GM23338 (cell line): ENCODE measurements at places on chromosomes 1 and 21. TPM values are rescaled to one million over a fixed set of nuclear protein-coding genes. Genes with fewer than 3 reads are reported as not detected.

DNA sequence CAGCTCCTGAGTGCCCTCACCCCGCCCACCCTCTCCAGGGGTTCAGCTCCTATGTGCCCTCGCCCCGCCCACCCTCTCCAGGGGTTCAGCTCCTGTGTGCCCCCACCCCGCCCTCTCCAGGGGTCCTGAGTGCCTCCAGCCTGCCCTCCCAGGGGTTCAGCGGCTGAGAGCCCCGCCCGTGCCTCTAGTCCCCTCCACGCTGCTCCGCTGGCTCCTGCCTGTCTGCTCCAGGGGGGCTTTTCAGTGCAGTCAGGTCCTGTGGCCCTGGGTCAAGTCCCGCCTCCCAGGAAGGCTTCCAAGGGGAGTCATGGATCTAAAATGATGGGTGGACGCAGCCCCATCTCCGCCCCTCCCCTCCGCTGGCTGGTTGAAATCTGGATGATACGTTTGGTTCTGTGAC lies 33.8 kb downstream of the SLX9 start:
- DNase-seq = no peak

DNA sequence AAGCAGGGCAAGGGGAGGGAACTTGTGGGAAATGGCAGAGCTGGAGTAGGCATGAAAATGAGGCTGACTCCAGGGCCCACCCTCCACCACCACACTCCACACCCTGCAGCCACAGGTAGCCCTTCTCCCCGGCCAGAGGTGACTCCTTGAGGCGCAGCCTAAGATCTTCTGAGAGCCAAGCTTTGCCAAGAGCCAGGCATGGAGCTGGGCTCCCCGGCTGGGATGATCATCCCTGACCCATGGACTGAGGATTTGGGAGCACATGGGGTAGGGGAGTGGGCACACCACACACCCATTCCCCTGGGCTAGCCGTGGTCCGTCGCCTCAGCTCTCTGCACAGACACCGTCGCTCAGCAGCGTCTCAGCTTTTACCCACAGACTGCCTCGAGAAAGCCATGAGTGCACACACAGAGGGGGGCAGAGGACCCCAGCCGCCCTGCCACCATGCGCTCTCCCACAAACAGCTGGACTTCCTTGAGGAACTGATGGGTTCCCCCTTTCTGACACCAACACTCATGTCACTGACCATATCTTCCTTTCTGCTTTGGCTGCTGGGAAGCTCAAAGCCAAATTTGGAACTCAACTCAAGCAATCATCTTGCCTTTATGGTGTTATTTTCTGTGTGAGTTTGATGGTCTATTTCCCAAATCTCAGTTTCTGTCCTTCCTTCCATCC lies 123.6 kb upstream of the RUNX3 start:
- DNase-seq = no peak

DNA sequence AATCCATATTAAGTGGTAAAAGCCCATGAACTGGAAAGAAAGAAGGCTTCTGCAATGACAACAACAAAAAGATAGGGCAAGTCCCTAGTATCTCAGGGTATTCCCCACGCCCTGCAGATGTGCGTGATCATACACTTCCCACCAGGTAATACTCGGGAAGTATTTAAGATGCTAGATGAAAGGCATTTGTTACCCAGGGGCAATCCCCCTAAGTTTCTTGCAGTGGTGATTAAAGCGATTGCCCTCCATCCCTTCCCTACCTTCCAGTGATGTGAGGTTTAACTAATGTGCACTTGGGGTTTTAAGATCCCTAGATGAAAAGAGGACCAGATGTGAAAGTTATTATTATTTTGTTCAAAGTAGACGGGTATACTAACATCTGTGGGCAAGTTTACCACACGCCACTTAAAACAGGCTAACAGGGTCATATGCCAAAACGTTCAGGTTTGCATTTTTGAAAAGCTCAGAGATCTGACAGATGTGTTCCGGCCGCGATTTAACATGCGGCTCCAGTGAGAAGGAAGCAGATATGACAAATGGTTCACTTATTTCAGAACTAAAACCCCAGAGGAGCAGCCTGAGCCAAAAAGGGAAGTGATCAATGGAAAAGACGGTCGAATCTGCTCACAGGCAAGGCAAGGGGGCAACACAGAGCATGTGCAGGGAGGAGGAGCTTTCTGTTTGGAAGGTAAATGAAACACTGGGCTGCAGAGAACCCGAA lies 17.4 kb downstream of the TIAM1 start:
- no peak for DNase-seq

GRCh38 chr1:30058970-30059369 lies 664.4 kb downstream of the MATN1 start:
- DNase-seq = no peak

DNA sequence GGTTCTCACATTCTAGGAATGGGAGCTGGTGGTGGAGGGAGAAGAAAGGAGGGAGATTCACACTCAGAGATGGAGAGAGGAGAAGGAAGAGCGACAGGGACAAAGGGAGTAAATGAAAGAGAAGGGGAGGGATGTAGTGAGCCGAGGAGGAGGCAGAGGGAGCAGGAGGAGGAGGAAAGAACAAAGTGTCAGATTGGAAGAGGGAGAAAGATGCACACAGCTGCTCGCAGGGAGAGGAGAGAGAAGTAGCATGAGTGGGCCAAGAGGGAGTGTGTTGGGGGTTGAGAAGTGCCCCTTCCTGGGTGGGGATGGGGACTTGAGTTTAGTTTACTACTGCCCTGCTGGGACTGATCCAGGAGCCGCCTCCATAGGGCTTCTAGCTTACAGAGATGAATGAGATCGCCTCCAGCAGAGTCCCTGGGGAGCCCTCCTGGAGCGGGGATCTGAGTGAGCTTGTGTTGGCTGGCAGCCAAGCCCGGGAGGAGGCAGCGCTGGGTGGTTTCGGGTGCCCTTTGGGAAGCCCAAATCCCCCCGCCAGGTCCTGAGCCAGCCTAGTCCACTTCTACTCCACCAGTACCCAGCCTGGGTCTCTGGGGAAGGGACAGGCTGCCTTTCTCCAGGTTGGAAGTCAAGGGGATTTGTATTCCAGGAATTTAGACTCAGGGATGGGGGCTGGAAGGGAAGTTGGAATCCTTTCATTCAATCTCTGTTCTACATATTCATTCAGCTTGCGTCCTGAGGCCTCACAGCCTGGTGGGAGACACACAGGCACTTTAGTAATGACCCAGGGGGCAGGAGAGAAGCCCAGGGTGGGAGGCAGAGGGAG lies 20.9 kb downstream of the PTPRU start:
- DNase-seq = peak; percentile 56

GRCh38 chr1:3923378-3924185 lies 23.5 kb upstream of the C1orf174 start:
- no peak for DNase-seq

- no peak for DNase-seq
Observed at GRCh38 chr1:18580691-18581419, 49.8 kb upstream of the PAX7 start.

DNA sequence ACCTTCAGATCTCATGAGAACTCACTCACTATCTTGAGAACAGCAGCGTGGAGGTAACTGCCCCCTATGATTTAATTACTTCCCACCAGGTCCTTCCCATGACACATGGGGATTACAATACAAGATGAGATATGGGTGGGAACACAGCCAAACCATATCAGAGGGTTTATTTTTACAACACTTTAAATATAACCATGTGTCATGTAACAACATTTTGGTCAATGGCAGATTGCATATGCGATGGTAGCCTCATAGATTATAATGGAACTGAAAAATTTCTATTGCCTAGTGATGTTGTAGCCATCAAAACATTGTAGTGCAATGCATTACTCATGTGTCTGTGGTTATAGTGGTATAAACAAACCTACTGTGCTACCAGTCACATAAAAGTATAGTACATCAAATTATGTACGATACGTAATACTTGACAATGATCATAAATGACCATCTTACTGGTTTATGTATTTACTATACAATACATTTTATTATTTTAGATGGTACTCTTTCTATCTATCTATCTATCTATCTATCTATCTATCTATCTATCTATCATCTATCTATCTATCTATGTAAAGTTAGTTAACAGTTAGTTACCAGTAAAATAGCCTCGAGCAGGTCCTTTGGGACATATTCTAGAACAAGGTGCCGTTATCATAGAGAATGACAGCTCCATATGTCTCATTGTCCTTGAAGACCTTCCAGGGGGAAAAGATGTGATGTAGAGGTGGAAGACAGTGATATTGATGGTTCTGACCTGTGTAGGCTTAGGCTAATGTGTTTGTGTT lies 12.6 kb upstream of the S100B start:
- DNase-seq = no peak

DNA sequence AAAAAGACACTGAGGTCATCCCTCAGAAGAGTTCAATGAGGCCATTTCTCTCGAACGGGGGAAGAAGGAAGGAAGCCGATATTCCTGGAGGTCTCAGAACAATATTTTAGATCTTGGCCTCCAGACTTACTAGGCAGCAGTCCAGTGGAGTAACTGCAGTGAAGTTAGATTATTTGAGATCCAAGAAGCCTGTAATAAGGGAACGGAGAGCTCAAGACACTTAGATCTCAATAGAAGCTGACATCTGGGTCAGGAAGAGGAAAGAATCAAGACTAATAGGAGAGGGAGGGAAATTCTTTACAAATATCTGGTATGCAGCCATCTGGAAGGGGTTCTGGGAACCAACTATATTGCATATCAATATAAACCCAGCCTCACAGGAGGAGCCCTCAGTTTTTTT lies 13.6 kb upstream of the ENAH start:
- DNase-seq = no peak

DNA sequence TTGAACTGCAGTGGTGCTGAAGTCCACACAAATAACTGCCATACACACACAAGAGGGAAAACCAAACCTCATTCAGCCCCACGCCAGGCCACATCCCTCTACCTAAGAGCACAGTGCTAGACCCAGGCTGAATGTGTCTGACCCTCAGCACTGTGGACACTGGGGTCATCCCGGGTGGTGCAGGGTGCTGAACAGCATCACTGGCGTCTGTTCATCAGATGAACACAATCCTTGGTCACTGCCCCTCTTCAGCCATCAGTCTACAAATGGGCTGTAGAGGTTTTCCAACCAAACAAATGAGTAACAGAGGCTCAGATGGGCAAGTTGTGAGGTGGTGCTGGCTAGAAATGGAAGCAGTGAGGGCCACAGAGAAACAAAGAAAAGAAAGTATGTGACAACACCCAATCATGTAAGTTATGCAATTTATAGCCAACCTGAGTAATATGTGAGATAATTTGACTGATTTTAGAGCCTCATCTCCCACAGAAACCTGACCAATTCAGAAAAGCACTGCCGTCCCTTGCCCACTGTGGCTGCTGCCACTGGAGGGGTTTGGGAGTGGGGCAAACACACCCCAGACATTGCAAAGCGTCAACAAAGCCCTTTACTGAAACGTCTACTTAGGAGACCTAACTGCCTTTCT lies 27.9 kb downstream of the GNB1 start:
- no peak for DNase-seq

- DNase-seq = no peak
Observed at GRCh38 chr1:162716123-162716522, 74.4 kb upstream of the HSD17B7 start.

GRCh38 chr1:41430069-41430468 lies 54.4 kb downstream of the EDN2 start:
- DNase-seq = no peak

DNA sequence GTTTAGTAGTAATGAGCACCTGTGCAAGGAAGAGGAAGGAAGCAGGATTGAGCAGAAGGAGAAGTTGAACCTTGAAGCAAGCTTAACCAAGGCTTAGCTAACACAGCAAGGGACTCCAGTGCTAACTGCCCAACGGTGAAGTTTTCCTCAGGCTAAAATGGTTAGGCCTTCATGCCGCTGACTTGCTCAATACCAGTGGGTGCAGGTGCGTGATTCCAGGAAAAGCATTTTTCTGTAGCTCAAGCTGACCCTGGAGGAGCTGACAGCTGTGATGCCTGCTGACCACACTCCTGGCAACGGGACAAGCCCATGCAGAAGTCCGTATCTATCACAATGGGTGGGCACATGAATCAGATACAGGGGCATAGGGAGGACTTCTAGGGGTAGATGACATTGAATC lies 76.5 kb upstream of the FGGY start:
- DNase-seq = no peak

DNA sequence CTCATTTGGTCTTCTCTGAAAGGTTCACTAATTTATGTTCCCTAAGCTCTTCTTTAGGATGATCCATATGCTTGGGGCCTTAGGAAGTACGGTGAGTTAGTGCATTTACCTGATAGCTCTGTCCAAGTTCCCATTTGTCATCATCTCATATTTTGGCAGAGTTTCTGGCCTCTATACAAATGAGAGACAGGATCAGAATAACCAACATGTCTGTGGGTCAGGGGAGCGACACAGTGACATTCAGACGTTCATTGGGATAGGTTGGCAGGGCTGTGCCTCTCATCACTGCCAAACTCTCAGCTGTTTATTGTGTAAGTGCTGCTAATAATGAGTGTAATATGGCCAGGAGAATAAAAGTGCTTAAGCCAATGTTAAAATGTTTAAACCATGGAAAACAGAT lies 561.1 kb upstream of the ZRANB2 start:
- DNase-seq = no peak

GRCh38 chr21:36236052-36236730 lies 79.6 kb downstream of the DOP1B start:
- no peak for DNase-seq

- no peak for DNase-seq
Observed at GRCh38 chr1:2303016-2303775, 75.1 kb downstream of the SKI start.

GRCh38 chr1:208418667-208419066 lies 174.5 kb upstream of the PLXNA2 start:
- no peak for DNase-seq

DNA sequence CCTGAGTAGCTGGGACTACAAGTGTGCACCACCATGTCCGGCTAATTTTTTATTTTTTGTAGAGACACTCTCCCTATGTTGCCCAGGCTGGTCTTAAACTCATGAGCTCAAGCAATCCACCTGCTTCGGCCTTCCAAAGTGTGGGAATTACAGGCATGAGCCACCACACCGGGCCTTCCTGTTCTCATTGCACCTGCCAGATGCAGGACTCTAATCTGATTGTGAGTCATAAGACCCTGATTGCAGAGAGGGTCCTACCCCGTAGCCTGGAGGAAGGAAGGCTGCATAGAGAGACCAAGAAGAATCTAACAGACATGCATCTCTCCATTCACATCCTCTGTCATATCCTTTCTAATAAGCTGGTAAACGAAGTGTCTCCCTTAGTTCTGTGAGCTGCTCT lies 19.5 kb upstream of the CGN start:
- no peak for DNase-seq

GRCh38 chr1:179708434-179709195 lies 34.5 kb upstream of the FAM163A start:
- no peak for DNase-seq

GRCh38 chr21:26597031-26597430 lies 23.9 kb upstream of the CYYR1 start:
- no peak for DNase-seq

- no peak for DNase-seq
Observed at GRCh38 chr1:65253800-65254319, 55.5 kb upstream of the DNAJC6 start.

MMEL1 gene
- total RNA-seq = 0.43 and 0.90 TPM in 2 replicates

UBL4B gene
- total RNA-seq = not detected in 2 replicates

LDLRAD1 gene
- total RNA-seq = not detected in 2 replicates

ANGPTL1 gene
- not detected in 2 replicates for total RNA-seq

NBPF11 gene
- 5.6 and 8.5 TPM in 2 replicates for total RNA-seq
